ENCODE measurements at places on chromosomes 1 and 21.

- DNase-seq = peak; percentile 11
Measured at GRCh38 chr1:75908717-75909152, 23.5 kb downstream of the ASB17 start.

- no peak for DNase-seq
Measured at GRCh38 chr1:232579466-232579865, 50.5 kb downstream of the SIPA1L2 start.

- no peak for DNase-seq
Measured at GRCh38 chr1:115262886-115263285, 75.2 kb downstream of the NGF start.

DNA sequence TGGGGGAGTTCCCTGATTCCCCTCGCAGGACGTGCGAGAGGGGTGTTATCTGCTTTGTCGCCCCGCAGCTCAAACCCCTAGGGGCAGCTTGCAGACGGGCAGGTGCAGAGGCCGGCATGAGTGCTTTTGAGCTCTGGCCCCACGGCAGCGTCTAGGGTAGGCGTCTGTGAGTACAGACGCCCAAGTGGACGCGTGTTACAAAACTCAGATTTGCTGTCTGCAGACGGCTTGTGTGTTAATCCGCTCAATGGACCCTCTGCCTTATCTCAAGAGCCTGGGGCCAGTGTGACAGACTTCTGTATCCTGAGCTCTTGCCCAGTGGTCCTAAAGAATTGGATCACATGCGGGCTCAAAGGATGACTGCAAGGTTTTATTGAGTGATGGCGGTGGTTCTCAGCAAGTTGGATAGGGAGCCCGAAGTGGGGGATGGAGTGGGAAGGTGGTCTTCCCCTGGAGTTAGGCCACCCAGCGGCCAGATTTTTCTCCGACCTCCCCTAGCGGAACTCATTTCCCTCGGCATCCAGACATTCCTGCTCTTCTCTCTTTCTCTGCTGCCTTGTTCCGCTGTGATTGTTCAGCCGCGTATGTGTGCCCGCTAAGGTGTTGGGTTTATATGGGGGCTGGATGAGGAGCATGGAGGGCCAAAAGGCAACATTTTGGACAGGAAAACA is 9.4 kb downstream of the CFHR4 start:
- DNase-seq = no peak

- no peak for DNase-seq
Measured at GRCh38 chr1:30270461-30270860, 452.9 kb downstream of the MATN1 start.

- no peak for DNase-seq
Measured at GRCh38 chr1:54117815-54118563, 34.8 kb downstream of the CDCP2 start.

- peak; percentile 81 for DNase-seq
Measured at GRCh38 chr21:39385299-39386145, 36.6 kb upstream of the HMGN1 start.

GRCh38 chr1:33424205-33424604 is 6.7 kb downstream of the PHC2 start:
- no peak for DNase-seq

GRCh38 chr1:152225678-152226077 is 1.7 kb upstream of the HRNR start:
- no peak for DNase-seq

DNA sequence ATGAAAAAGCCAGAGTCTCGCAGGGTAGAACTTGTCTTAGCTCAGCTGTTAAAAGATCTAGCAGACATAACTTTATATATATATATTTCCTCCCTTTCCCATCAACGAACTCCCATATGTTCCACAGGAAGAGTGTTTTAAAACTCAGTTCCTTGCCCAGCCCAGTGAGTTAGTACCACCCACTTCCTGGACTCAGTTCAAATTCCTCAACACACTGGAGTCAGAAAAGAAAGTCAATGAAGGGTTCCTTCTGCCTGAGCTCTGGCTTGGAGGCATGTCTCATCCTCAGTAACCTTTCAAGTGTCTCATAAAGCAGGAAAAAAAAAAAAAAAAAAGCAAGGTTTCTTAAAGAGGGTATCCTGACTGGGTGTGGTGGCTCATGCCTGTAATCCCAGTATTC is 15.6 kb downstream of the TPM3 start:
- DNase-seq = peak; percentile 50

GRCh38 chr1:90799326-90799725 is 82.2 kb upstream of the BARHL2 start:
- DNase-seq = no peak

GRCh38 chr1:119462964-119463363 is 44.0 kb upstream of the HSD3B1 start:
- DNase-seq = no peak

GRCh38 chr1:164477343-164477742 is 81.6 kb upstream of the PBX1 start:
- no peak for DNase-seq

DNA sequence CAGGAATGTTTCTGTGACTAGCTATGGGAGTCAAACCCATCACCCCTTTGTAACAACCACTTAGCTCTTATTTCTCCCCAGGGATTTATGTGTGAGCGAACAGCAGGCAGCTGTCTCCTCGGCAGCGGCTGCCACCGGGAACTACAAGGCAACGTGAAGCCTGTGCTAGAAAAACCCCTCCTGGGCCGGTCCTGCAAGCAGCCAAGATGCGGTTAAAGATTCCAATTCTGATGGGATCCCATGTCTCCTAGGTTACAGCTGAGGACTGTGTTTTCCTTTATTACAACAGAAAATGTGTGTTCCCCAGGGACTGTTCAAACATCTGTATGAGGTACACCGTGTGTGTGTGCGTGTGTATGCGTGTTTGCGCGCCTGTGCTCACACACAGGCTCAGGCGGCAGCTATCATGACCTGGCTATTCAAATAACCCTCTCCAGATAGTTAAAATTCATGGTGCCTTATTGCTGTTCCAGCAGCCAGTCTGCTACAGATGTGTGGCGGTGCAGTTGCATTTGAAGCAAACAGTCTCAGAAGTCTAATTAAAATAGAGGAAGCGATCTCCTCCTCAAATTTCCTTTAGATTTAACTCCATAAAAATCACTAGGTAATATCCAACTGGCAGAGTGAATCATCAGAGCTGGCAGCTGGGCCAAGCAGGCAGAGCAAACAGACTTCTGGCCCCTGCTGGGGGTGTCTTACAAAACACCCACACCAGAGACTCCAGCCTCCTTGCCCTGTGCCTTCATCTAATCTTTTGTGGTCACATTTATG is 68.0 kb downstream of the LMX1A start:
- DNase-seq = peak; percentile 41

DNA sequence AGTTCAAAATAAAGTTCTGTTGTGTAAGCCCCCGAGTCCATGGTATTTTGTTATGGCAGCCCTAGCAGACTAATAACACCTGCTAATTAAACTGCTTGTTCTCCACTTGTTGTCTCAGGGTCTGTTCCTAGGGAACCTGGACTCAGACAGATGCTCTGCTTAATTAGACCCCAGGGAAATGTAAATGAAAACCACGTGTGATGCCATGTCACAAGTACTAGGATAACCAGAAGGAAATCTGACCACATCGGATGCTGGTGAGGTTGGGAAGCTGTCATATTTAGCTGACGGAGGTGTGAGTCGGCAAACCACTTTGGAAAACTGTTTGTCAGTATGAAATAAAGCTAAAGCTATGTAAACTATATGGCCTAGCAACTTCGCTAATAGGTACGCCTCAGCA is 19.6 kb downstream of the EDN2 start:
- DNase-seq = no peak

DNA sequence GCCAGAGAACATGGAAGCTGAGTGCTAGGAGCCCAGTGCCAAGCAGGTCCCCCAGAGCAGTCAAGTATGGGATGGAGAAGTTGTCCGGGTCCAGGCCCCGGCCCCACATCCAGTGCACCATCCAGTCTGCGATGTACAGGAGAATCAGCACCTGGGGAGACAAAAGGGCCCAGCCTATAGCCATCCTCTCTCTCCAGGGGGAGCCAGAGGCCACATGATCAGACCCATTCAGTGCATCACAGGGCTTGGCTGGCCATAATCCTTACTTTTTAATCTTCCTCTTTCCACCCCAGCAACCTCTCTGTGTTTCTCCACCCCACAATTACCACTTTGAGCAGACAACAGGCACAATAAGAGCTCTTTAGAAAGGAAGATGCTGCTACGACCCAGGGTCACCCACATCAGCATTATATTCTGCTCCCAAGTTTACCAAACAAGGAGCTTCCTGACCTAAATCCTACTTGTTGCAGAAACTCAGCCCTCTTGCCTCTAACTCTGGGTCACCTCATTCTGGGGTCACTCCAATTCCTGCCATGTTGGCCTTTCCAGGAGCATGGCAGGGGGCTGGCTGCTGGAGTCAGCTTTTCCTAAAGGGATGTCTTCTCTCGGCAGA is 16.4 kb upstream of the RAB29 start:
- peak; percentile 52 for DNase-seq

- no peak for DNase-seq
Measured at GRCh38 chr1:182111496-182111895, 50.0 kb upstream of the ZNF648 start.

- no peak for DNase-seq
Measured at GRCh38 chr1:98437011-98437410, 224.5 kb upstream of the SNX7 start.

GRCh38 chr1:114482585-114482984 is 28.4 kb downstream of the TRIM33 start:
- DNase-seq = no peak

DNA sequence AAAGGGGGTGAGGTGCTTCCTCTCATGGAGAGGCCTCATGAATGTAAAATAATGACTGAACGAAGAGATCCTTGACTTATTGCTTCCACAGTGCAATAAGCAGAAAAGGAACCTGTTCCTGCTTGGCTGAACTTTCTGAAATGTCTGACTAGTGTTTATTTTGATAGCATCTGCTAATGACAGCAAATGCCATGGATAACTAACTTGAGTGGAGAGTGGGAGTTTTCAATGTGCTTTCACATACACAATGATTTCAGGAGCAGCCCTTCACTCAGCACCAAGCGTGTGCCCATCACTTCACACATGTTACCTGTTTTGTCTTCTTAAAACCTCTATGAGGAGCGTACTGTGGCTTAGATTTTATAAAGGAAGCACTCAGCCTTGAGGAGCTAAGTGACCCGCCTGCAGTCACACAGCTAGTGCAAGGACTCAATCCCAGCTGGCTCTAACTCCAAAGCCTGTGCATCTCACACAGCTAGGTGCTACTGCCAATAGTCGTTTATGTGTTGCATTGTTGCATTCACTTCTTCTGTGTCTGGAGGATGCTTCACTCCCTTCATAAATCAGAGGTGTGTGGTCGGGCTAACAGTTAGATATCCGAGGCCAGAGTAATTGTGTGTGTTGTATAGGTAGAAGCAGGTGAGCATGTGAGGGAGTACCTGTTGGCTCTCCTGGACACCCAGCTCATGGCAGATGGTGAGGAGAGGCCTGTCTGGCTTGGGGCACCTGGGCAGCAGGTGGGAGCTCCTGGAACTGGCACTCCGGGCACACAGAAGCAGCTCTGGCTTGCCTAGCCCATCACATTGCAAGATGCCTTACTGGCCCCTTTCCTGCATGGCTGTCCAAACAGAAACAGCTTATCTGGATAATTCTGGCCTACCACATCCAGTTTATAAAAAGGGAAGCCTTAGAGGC is 12.8 kb downstream of the CASQ2 start:
- no peak for DNase-seq

GRCh38 chr1:202709276-202710041 is 795 bp downstream of the SYT2 start:
- DNase-seq = no peak

GRCh38 chr1:3018051-3018471 is 3.2 kb upstream of the ACTRT2 start:
- no peak for DNase-seq

- DNase-seq = no peak
Measured at GRCh38 chr1:177045151-177045550, 119.4 kb downstream of the ASTN1 start.

DNA sequence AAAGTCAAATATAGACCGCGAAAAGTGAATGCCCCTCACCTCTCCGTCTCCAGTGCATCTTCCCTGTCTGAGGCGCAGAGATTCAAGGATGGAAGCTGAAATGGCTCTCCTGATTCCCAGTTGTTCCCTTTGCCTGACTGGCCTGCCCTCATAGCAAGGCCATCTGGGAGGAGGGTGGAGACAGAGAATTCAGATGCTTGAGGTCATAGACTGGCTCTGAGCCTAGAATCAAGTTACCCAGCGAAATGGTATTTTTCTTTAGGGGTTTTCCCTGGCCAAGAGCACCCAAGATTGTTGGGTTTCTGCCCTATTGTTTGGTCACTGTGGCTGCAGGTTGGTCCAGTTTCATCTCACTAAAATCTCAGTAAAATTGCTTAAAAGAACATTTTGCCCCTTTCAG is 7.2 kb downstream of the METTL13 start:
- DNase-seq = no peak

- DNase-seq = no peak
Measured at GRCh38 chr1:19644395-19644680, 227 bp downstream of the NBL1 start.

GRCh38 chr1:183632114-183632513 is 3.5 kb downstream of the ARPC5 start:
- DNase-seq = no peak

DNA sequence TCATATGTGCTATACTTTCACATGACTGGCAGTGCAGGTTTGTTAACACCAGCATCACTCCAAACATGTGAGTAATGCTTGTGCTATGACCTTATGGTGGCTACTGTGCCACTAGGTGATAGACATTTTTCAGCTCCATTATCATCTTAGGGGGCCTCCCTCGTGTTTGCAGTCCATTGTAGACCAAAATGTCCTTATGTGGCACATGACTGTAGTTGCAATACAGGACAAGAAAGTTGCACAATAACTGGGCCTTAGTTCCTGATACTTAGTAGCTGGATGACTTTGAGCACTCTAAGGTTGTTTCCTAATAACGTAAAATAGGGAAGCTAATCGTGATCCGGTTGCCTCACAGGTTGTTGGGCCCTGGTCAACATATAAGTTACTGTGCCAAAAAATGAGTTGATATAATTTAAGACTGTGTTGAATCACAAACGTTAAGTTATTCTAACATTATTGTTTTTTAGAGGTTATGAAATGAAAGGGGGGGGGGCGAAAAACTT is 511 bp upstream of the SNX27 start:
- DNase-seq = peak; percentile 26

- DNase-seq = no peak
Measured at GRCh38 chr1:20612221-20612746, 21.0 kb upstream of the PINK1 start.

DNA sequence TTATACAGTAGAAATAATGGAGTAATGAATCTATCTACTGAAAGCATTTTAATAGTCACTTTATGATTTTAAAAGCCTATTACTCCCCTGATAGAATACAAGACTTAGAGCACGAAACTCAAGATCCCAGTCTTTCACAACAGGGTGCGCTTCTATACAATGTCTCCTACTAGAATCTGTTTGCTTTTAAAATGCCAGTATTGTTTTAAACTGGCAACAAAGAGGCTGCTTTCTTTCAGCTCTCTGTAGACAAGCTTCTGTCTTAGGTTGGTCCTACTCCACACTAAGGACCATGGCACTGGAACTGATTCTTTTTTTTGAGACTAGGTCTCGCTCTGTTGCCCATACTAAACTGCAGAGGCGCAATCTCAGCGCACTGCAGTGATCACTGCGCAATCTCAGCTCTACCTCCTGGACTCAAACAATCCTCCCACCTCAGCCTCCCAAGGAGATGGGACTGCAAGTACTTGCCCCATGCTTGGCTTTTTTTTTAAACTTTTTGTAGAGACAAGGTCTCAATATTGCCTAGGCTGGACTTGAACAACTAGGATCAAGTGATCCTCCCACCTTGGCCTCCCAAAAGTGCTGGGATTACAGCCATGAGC is 4.8 kb downstream of the DCAF8 start:
- no peak for DNase-seq

GRCh38 chr1:169102567-169102966 is 3.9 kb upstream of the ATP1B1 start:
- no peak for DNase-seq
